ENCODE measurements at places on chromosomes 3 and 15. TPM values are rescaled to one million over a fixed set of nuclear protein-coding genes. Genes with fewer than 3 reads are reported as not detected.

Gene MTHFS
- 16.1 TPM for total RNA-seq

Gene GREM1
- 2.0 TPM for total RNA-seq

Gene COPS2
- 130 TPM for total RNA-seq

DNA sequence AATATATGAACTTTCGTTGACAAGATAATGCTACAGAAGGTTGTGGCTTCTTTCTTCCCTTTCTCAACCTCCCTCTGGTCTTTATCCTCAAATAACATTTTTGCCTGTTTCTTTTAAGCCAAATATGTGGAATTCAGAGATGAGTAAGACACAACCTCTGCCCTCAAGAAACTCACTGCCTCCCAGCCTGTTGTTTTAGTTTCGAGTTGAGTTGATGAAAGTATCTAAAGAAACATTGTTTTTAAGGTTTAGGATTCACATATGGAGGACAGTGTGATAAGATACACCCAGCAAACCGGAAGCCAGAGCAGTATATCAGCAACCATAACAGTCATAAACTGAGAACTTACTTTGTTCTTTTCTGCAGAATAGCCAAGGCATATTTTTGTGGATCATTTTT, 218.6 kb downstream of the THSD4 start:
- DNase-seq, result no peak
